ENCODE measurements at places on chromosomes 4 and X. TPM values are rescaled to one million over a fixed set of nuclear protein-coding genes. Genes with fewer than 3 reads are reported as not detected.

- DNase-seq: no peak
These were observed 32.5 kb upstream of the MTMR8 start for GRCh38 chrX:64427787-64428186.

DNA sequence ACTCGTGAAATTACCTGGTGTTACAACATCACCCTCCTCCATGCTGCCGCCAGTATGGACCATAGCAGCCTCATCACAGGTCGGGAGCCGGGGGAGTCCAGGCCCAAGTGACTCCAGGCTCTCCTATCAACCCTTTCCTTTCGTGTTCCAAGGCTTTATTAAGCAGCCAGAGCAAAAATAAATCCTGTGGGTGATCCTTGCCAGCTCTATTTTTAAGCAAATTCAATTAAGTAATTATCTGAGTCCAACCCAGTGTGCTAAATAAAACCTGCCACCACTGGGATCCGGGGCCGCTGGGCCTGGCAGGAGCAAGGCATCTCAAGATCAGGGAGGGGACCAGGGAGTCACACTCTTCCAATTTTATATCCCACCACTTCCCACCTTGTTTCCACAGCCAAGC is 80.7 kb upstream of the PRPS1 start:
- no peak for DNase-seq

The STBD1 gene
- 7.2 TPM for total RNA-seq

- no peak for DNase-seq
These were observed 39.7 kb upstream of the SHOX start for GRCh38 chrX:590693-591404.
